Activated T-cell treated with anti-CD3 and anti-CD28 coated beads, Interleukin-2, amount 50 U/mL, for 72 hours (primary cell): ENCODE measurements at places on chromosomes 2 and 18. TPM values are rescaled to one million over a fixed set of nuclear protein-coding genes. Genes with fewer than 3 reads are reported as not detected.

The WNT6 gene
- total RNA-seq, result 0.19 TPM

The ERMN gene
- 2.8 TPM for total RNA-seq

The PIKFYVE gene
- 28.8 TPM for total RNA-seq

The MAPRE2 gene
- total RNA-seq, result 54.1 TPM

DNA sequence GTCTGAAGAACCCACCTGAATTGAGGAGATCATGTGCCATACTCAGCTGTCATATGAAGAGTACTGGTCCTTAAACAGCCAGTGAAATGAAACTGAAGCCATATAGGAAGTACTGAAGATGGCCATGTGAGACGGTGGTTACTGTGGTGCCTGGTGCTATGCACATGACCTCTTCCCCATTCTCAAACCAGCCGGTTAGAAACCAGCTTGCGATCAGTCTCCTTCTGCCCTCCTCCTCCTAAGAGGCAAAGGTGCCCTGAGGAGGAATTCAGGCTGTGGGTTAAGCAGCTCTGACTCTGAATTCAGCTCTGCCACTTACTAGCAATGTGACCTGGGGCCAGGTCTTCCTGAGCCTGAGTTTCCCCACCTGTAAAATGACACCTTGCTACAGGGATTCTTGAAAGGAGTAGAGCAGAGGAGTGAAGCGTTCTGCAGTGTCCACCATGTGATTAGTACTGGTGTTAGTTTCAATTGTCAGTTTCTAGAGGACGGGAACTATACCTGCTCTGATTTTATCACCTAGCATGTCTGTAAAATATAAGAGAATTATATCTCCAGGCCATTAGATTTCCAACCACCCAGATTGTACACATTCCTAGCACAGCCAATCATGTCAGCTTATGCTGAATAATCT is 5.1 kb downstream of the FECH start:
- no peak overlapping the region for H3K4me3 ChIP-seq
- H3K27me3 ChIP-seq, result no peaks in the 10 kb centered on the region
- peaks cover 37% of the 10 kb centered on the region for H3K4me1 ChIP-seq
- peaks cover 4% of the 10 kb centered on the region for H3K36me3 ChIP-seq

DNA sequence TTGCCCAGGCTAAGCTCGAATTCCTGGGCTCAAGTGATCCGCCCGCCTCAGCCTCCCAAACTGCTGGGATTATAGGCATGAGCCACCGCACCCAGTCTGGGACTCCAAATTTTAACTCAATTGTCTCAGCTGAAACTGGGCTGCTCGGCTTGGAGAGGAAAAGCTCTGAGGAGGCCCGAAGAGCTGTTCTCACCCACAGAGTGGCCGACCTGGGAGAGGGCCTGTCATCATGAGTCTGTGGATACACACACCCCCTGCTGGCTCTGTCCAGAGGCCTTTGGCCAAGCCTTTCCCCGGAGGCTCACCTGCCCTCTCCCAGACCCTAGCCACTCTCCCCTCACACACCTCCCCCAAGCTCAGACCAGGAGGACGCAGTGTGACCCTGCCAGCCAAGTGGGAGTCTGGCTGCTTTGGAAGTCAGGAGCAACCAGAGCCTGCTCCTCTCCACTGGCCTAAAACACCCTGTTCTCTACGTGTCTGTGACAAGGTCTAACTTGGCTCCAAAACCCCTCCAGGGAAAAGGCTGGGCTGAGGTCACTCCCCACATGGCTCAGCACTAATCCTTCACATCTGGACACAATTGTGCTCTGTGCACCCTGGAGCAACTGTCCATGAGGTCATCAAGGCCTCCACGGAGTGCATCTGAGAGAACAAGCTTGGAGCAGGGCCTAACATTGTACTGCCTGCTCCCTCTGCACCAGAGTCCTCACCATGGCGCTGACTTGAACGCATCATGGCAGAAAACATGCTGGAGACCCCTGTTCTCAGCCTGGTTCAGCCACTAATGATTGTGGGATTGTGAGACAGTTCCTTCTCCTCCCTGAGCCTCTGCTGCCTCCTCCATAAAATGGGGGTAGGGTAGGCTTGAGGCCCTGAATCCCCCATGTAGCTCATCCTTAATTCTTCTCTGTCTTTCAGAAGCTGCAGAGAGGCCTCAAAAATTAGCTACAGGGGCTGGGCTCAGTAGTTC is 49.9 kb upstream of the RAB6C start:
- DNase-seq, result no peak
- H3K36me3 ChIP-seq, result no peaks in the 10 kb centered on the region
- H3K4me1 ChIP-seq, result no peaks in the 10 kb centered on the region
- H3K27me3 ChIP-seq, result peaks cover 14% of the 10 kb centered on the region
- H3K27ac ChIP-seq, result no peak overlapping the region

GRCh38 chr2:200379481-200380090 is 73.1 kb downstream of the SPATS2L start:
- no peak overlapping the region for H3K27ac ChIP-seq
- peaks cover 42% of the 10 kb centered on the region for H3K4me1 ChIP-seq
- H3K27me3 ChIP-seq, result no peaks in the 10 kb centered on the region
- no peak overlapping the region for H3K4me3 ChIP-seq
- no peak for DNase-seq
- H3K36me3 ChIP-seq, result no peaks in the 10 kb centered on the region

- no peak for DNase-seq
- H3K27me3 ChIP-seq, result peaks cover 6% of the 10 kb centered on the region
- no peak overlapping the region for H3K4me3 ChIP-seq
- no peaks in the 10 kb centered on the region for H3K36me3 ChIP-seq
- no peak overlapping the region for H3K27ac ChIP-seq
Observed at GRCh38 chr2:227862741-227863588, 8.5 kb upstream of the DAW1 start.

- H3K4me1 ChIP-seq, result peaks cover 33% of the 10 kb centered on the region
- H3K27me3 ChIP-seq, result no peaks in the 10 kb centered on the region
- H3K4me3 ChIP-seq, result no peak overlapping the region
- no peak for DNase-seq
Observed at GRCh38 chr18:36135264-36135663, 5.6 kb downstream of the ELP2 start.

GRCh38 chr18:26729449-26729848 is 136.1 kb downstream of the AQP4 start:
- H3K27me3 ChIP-seq, result no peaks in the 10 kb centered on the region
- no peaks in the 10 kb centered on the region for H3K4me1 ChIP-seq
- no peak overlapping the region for H3K27ac ChIP-seq
- H3K36me3 ChIP-seq, result no peaks in the 10 kb centered on the region
- H3K4me3 ChIP-seq, result no peak overlapping the region

DNA sequence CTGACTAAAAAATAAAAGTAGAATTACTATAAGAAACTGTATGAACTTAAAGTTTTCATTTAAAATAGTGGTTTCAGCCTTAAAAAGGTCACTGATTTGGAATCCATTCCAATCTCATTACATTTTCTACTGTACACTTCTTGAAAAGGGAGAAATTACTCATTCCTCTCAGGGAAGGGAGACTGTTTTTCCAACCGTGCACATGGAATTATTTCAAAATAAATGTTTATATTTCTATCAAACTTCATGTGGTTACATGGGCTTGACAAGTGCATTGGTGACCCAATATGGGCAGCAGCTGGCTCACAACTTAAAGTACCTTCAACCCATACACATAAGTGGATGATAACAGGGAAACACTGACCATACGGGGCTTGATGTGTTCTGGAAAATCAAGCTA is 324.5 kb upstream of the THUMPD2 start:
- no peak for DNase-seq
- H3K27me3 ChIP-seq, result peaks cover 5% of the 10 kb centered on the region
- H3K4me1 ChIP-seq, result peaks cover 13% of the 10 kb centered on the region
- no peak overlapping the region for H3K27ac ChIP-seq

- H3K27me3 ChIP-seq, result no peaks in the 10 kb centered on the region
- H3K27ac ChIP-seq, result peak overlapping the region; percentile 1
- H3K36me3 ChIP-seq, result peaks cover 4% of the 10 kb centered on the region
- H3K4me3 ChIP-seq, result no peak overlapping the region
- DNase-seq, result no peak
Observed at GRCh38 chr2:69380072-69380917, 6.7 kb downstream of the GFPT1 start.

DNA sequence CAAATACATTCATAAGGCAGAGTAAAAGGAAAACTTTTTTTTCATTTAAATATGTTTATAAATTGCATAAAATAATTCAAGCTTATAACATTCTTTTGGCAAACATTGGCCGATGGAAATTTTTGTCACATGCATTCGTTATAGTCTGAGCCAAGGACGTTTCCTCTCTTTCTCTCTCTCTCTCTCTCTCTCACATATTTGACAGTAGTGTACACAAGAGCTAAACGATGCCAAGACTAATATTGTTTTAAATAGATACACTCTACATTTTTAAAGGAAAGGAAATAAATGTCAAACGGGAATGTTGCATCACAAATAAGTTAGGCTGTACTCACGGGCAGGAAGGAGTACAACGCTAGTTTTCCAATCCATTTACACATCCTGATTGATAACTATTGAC is 251.1 kb upstream of the SMIM21 start:
- H3K27ac ChIP-seq, result no peak overlapping the region
- H3K4me1 ChIP-seq, result no peaks in the 10 kb centered on the region
- H3K36me3 ChIP-seq, result no peaks in the 10 kb centered on the region
- no peak for DNase-seq
